ENCODE measurements at places on chromosomes 5 and 9.

GRCh38 chr5:40376566-40376965 lies 303.1 kb upstream of the PTGER4 start:
- no peak for DNase-seq

GRCh38 chr9:132288361-132288760 lies 66.4 kb downstream of the SETX start:
- no peak for DNase-seq

- no peak for DNase-seq
Observed at GRCh38 chr9:121956808-121957207, 136.3 kb downstream of the TTLL11 start.

DNA sequence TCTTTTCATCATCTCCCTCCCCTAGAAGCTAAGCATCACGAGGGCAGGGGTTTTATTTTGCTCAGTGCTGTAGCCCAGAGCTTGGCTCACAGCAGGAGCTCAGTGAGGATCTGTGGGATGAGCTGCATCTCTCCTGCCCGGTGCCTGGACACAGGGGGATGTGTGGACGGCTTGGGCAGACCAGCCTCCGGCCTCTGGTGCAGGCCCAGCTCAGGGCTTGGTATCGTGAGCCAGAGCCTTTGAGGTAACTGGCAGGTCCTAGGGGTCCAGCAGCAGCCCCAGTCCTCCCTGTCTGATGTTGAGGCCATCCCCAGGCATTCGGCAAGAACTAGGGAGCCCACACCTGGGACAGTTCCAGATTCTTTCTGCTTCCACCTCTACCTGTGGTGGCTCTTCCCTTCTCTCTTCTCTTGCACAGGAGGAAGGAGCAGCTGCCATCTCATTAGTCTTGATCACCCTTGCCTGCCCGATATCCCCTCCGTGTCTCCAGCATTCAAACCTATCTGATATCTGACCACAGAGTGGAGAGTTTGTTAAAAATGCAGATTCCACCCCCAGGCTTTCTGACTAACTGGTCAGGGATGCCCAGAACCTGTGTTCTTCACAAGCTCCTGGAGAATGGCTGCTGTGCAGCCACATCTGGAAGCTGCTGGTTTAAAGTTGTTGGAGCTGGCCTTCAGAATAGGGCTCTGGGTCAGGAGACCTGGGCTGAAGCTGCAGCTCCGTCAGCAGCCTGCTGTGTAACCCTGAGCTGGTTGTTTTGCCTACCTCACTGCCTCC lies 7.9 kb upstream of the SLC6A7 start:
- no peak for DNase-seq

GRCh38 chr5:151408591-151409230 lies 38.7 kb upstream of the SLC36A1 start:
- DNase-seq, result no peak

DNA sequence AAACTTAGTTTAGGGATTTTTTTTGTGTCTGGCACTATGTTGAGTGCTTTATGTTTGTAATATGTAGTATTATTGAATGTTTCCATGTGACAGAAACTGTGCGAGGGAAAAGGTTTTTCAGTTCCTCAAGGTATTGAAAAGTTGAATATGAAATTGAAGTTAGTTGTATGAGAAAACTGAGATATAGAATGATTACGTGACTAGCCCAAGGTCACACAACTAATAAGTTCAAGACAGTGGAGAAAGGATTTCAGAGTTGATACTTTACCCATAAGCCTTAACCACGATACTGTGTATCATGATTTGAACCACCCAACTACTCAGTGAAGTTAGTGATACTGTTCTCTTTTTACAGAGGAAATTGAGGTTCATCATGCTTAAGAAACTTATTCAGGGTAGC lies 5.7 kb downstream of the NIPBL start:
- DNase-seq, result no peak

GRCh38 chr9:95433096-95433819 lies 83.5 kb downstream of the PTCH1 start:
- no peak for DNase-seq

GRCh38 chr5:91359962-91360609 lies 23.0 kb downstream of the ARRDC3 start:
- no peak for DNase-seq

DNA sequence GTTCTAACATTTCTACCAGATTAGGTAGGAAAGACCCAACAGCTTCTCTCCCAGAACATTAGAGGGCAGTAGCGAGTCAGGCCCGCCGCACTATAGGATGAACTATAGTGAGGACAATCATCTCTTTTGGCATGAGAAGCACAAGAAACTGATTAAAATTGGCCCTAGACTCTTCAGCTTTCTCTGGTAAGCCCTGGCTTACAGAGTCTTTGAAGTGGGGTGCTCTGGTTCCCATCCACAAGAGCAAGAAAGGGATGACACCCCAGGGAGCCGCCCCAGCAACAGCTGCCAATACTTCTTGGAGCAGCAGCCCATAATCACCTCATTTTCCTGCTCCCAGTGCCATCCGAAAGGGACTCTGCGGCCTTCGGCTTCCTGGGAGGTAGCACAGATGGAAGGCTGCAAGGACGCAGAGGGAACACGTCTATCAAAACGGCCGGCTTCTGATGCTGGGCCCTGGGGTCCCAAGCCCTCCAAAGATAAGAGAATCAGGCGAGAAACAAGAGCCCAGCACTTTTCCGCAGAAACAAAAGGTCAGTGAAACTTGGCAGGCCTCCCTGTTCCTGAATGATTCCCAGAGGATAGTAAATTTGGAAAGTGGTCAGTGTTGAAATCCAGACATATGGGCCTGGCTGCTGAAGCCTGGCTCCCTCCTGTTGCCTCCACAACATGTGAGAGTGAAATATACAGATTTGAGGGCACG lies 69.3 kb downstream of the HSD17B3 start:
- no peak for DNase-seq

DNA sequence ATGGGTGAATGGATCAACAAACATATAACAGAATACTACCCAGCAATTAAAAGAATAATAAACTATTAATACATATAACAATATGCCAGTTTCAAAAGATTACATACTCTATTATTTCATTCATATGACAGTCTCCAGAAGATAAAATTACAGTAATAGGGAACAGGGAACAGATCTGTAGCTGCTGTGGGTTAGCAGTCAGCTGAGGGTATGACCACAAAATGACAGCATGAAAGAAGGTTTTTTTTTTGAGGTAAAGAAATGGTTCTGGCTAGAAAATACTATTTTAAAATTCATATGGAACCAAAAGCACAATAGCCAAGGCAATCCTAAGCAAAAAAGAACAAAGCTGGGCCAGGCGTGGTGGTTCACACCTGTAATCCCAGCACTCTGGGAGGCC lies 73.0 kb upstream of the NR5A1 start:
- DNase-seq, result no peak

GRCh38 chr9:136370037-136370436 lies 3.4 kb downstream of the CARD9 start:
- no peak for DNase-seq

DNA sequence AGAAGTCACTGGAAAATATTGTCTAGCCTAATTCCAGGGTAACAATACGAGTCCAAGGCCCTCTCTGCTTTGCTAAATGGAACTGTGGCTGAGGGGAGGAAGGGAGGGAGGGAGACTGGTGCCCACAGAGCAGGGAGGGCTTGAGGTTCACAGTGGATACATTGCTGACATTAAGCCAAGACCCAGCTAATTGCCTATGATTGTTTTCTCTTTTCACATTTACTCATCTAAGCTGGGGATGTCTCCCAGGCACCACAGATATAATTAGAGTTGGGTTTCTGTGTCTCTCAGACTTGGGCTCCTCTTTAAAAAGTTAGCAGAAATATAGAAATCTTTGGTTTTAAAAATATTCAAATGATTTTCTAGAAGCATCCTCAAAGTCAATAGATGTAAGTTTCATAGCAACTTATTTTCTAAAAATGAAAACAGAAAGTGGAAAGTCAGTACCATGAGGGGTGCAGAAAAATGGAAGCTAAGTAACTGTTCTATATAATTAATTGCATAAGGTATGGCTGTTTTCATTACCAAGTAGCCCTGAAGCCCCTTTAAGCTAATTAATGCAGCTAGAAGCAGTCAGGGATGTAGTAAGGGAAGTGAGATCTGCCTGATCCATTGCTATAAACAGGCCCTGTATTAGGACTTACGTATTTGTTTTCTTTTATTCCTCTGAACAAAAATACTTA lies 259.8 kb downstream of the NDUFS4 start:
- no peak for DNase-seq

DNA sequence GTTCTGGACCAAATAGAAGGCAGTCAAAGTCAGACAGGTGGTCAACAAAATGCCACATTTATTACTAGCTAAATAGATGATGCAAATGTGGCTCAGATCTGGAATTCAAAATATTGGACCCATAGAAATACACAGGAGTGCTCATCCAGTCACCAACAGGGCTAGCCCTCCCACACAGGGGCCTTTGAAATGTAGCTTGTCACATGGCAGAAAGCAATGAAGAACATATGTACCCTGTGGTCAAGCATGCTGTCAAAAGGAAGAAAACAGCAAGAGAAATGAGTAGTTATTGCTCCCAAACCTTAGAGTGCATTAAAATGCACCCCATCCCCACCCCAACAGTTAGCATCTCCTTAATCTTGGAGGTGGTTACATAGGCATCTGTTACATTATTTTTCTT lies 20.9 kb upstream of the CCDC112 start:
- no peak for DNase-seq

DNA sequence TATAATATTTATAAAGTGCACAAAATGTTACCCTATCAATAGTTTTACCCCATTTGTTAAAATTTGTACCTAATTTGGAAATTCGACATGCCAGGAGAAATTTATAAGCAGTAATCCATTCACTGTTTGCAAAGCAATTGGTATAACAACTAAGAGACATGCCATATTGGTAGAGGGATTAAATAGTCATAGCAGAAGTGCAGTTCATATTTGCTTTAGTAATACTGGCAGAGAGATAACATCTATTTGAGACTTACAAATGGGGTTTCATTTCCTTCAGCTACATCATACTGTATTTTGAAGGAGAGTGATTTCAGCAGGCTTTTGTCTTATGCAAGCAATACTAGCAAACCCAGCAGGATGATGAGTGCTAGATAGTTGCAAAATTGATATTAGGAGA lies 610.4 kb upstream of the CDH10 start:
- DNase-seq, result peak; percentile 57

GRCh38 chr5:6522331-6522730 lies 73.7 kb downstream of the UBE2QL1 start:
- DNase-seq, result no peak

DNA sequence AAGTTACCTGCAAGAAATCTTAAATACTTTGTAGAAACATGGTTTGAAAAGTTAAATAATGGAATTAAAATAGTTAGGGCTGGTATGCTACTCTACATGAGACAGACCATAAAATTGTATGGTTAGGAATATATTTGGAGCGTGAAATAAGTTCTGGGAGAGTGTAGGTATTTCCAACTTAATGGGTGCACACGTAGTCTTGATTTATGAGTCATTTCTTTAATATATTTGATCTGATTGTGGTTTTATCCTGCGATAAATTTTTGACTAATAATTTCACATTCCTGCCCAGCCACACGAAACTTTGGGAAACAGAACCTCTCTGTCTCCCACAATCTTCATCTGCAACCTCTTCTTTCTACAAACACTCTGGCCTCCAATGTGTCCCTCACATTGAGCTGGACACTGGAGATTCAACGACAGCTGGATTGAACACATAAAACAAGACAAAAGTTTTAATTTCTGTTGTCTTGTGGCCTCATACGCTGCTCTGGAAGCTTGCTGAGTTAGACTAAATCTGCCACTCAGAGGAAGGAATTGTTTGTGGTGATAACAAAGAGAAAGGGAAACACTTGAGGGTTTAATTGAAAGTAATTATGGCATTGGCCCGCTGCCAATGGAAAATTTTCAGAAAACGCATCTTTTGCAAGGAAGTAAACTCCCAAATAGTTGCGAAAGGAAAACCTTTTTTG lies 201.8 kb upstream of the ZNF608 start:
- DNase-seq, result no peak

DNA sequence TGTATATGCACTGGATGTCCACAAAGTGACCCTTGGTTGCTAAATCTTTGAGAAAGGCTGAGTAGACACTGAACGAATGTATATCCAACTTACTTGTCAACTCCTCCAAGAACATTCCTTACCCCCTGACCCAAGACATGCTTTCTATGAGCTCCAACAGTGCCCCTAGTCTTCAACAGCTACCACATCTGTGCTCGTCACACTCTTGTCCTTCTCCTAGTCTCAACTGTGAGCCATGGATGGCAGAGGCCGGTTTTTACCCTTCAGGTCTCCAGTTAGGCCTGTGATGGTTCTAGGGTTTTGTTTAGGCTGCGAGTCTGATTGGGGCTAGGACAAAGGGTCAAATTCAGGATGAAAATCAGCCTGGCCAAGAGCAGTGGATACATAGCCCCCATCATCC lies 19.0 kb upstream of the GPX3 start:
- no peak for DNase-seq

DNA sequence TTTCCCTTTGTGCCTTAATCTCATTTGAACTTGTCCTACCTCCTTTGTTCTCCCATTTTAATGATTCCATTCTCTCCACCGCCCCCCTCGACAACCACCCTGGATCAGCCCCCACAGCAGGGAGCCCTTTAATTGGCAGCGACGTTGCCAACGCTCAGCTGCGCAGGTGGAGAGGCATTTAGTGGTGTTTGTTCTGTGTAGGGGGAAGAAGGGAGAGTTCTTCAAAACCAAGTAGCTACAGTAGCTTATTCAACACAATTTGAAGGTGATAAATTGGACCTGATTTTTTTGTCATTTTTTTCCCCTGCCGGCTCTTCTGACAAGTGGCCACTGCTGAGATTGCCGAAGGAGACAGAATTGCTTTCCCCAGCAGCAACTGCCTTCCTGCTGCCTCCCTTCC lies 499.1 kb downstream of the CDK5RAP2 start:
- peak; percentile 84 for DNase-seq

GRCh38 chr5:175700991-175701390 lies 43.1 kb downstream of the HRH2 start:
- no peak for DNase-seq

DNA sequence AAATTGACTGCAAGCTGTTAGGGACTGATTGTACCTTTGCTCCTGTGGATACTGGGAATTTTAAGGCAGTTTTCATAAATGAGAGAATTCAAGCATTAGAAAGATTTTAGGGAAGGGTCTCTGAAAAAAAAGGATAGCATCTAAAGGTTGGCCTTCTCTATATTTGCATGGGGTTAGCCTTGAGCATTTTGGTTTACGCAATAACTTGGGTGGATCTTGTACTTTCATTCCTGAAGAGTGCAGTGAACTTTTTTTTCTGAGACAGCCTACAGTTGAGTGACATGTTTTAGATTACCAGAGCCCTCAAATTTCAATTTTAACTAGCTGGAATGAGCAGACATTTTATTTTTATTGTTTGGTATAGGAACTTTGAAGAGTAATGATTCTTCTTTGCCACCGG lies 91.6 kb upstream of the NR3C1 start:
- no peak for DNase-seq

DNA sequence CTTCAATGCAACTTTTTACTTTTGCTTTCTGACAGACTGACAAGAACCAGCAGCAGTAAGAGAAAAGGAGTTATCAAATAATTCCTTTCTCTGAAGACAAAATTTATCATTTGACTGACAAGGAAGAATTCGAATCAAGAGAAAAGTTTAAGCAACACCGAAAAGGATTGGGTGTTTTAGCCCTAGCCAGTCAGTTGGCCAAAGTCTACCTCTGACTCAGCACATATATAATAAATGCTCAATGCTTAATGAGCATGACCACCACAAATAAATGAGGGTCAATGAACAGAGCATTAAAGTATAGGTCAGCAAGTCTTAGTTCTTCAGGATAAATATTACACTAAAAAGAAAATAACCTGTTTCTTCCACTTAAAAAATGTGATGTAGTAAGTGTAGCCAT lies 1603.5 kb upstream of the C9orf72 start:
- DNase-seq, result no peak

GRCh38 chr5:144139586-144139985 lies 30.9 kb downstream of the YIPF5 start:
- no peak for DNase-seq

GRCh38 chr9:113903514-113904077 lies 27.5 kb downstream of the ZNF618 start:
- no peak for DNase-seq

Data from NCI-H2081 treated with DMSO at 0.1 percent for 48 hours (cell line).